ENCODE measurements at places on chromosomes 12 and 14.

- DNase-seq: no peak
Measured at GRCh38 chr14:74836251-74836960, 39.5 kb downstream of the PROX2 start.

DNA sequence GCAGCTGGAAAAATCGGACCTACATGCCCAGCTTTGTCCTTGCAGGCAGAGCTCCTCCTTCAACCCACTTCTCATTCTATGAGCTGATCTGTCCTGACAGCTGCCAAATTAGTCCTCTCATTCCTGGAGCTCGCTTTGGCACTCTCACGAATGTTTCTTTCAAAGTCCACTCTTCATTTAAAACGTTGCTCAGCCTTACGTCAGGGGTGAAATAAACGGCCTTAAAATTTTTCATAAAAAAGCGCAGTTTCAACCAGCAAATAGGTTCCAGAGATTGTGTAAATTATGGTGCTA lies 120.9 kb upstream of the HIF1A start:
- DNase-seq: no peak

GRCh38 chr14:91893007-91893406 lies 25.7 kb upstream of the TC2N start:
- DNase-seq: no peak

- DNase-seq: no peak
Measured at GRCh38 chr14:77088645-77089044, 9.4 kb upstream of the CIPC start.

DNA sequence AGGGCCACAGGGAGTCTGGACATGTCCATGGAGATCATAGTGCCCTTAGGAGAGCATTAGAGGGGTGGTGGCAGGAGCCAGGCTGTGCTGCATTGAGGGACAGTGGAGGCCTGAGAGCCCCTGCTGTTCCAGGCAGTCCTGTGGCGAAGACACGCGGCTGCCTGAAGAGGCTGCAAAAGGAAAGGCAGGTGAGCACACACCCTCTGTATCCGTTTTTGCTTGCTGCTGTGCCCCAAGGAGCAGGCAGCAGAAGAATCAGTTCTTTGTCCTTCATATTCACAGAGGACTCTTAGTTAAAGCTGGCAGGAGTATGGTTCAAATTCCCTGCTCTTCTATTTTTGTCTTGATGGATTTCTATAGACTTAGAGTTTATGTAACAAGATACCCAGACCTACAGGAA lies 4.5 kb downstream of the SLC35E3 start:
- DNase-seq: no peak

GRCh38 chr14:103019826-103020225 lies 37.5 kb downstream of the CDC42BPB start:
- DNase-seq: no peak

DNA sequence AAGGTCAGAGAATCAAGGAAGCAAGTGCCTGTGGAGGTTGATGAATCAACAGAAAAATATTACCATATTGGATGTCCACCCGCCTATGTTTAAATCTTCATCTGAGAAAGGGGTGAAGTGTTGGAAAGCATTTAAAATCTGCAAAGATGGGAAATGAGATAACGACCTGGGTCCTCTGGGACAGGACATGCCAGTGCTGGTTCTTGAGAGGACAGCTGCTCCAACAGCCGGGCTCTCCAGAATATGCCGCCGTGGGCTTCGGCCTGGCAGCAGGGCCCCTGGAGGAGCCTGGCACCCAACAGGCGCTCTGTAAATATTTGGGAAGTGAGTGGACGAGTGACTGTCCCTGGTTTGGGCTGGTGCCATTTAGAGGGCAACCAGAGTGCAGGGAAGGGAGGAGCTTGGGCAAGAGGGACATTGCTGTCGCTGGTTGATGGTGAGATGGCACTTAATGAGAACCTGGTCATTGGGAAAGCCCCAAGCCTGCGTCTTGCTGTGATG lies 129.9 kb downstream of the KCNA5 start:
- no peak for DNase-seq

GRCh38 chr12:53959314-53959713 lies 4.6 kb downstream of the HOXC12 start:
- no peak for DNase-seq

- DNase-seq: peak; percentile 50
Measured at GRCh38 chr12:57521525-57522010, 1.1 kb upstream of the MBD6 start.

- no peak for DNase-seq
Measured at GRCh38 chr14:105472486-105472991, 2.1 kb upstream of the CRIP2 start.

DNA sequence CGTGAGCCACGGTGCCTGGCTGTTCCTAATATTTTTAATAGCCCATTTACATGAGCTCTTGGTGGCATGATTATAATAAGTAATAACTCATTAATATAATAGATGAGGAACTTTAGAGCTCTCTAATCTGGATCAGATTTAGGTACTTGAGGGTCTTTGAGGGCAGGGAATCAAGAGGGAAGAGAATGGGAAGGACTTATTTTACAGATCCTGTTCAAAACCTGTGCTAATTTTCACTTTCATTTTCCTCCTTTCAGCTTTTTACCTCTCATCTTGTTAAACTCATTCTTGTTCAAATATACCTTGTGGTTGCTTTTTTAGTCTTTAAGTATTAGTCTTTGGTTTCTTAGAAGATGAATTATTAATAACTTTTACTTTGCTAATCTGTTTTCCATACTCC lies 5.6 kb downstream of the NECAP1 start:
- no peak for DNase-seq

DNA sequence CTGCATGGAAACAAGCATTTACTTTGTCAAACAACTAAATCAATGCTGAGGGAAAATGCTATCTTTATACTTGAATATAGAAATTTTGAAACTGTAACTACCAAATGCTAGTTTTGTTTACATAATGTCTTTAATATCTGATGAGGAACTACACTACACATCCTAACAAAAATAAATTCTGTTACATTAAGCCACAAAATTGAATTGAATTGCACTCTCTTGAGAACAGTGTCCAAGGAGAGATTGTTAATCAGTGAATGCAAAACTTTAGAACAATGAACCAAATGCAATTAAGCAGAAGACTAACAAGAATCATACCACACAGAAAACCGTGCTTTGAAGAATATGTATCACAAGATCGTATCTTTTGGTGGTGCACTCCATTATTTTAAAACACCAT lies 141.6 kb downstream of the CNTN1 start:
- no peak for DNase-seq
